Naive thymus-derived CD4-positive, alpha-beta T cell (primary cell): ENCODE measurements at places on chromosomes 2 and 18.
A peak's percentile ranks its signal among the peaks of the same experiment; 100 is the strongest.

DNA sequence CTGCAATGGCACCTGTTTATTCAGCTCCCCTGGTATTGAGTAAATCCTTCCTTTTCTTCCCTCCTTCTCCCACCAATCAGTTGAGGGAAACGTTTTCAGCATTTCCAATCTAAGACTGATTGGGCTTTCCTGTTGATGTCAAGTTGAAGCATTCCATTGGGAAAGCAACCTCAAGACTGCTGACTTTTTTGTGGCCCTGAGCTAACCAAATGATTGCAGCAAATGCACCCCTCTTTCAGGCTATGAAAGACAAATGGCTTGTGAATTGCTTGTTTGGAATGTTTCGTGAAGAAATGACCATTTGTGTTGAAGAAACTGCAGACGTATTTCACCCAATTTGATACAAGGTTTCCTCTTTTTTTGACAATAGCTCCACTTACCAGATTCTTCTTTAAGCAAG lies 303.5 kb downstream of the EPHA4 start:
- DNase-seq = no peak

GRCh38 chr2:193583638-193584400 lies 1389.1 kb upstream of the TMEFF2 start:
- DNase-seq = no peak

DNA sequence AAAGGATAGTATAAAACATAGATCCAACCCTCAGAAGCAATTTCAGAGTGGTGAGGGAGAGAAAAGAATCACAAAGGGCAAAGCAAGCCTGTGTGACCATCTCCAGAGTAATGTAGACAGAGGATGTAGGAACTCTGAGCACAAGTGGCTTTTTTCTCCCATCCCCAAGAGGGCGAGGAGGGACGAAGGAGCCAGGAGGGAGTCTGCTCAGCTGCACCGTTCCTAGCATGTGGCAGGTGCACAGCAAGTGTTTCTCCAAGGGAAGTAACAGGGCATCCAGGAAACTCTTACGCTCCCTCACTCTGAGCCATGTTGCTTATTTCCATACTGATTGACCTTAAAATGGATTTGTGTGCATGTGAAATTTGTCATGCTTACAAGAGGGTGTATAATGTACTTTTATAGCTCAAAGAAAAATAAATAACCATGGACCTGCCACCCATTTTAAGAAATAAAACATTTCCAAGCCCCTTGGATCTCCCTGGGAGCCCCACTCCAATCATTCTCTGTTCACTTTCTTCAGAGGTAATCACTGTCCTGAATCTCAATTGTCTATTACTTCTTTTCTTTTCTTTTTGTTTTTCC lies 37.8 kb upstream of the SEC11C start:
- no peak for DNase-seq

DNA sequence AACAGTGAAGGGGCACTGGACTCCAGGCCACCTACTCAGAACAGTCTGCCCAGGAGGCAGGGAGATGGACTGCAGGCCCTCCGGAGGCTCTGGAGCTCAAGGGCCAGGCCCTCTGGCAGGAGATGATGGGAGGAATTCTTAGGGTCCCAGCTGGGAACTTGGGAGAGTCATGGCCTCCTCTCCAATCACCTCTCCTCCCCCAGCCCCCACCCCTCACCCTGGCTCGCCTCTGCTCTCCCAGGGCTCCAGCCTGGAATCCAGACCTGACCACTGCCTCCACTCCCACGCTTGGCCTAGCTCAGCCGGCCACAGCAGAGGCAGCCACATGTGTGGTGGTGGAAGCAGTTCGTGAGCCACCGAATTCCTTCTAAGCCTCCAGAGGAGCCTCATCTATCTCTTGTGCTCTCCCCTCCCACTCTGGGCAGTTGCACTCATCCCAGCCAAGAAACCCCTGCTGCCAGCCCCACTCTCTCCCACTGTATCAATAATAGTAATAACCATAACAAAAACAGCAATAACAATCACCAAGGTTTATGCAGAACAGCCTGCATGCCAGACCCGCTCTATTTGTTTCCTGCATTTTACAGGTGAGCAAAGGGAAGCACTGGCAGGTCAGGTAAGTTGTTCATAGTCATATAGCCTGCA lies 67.4 kb downstream of the TNS1 start:
- no peak for DNase-seq

DNA sequence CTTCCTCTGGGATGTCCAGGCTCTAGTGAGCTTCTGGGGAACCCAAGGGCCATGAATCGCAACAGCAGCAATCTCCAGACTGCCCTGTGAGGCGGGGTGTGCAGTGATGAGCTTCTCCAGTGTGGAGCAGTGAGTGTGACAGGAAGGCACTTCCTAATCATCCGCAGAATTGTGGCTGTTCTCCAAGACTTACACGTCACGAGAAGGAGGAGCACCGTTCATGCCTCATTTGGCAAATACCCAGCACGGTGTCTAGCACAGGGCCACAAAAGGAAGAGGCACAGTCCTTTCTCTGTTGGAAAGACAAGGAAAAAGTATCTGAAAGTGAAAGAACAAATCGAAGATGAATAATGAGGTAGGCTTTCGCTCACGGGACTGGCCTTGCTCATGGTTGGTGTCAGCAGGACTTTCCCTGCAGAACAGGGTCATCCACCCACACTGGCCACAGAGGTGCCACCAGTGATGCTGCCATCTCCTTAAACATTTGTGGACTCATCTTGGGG lies 125.1 kb upstream of the HAAO start:
- no peak for DNase-seq

GRCh38 chr18:51251625-51252024 lies 54.1 kb upstream of the MEX3C start:
- DNase-seq = no peak

DNA sequence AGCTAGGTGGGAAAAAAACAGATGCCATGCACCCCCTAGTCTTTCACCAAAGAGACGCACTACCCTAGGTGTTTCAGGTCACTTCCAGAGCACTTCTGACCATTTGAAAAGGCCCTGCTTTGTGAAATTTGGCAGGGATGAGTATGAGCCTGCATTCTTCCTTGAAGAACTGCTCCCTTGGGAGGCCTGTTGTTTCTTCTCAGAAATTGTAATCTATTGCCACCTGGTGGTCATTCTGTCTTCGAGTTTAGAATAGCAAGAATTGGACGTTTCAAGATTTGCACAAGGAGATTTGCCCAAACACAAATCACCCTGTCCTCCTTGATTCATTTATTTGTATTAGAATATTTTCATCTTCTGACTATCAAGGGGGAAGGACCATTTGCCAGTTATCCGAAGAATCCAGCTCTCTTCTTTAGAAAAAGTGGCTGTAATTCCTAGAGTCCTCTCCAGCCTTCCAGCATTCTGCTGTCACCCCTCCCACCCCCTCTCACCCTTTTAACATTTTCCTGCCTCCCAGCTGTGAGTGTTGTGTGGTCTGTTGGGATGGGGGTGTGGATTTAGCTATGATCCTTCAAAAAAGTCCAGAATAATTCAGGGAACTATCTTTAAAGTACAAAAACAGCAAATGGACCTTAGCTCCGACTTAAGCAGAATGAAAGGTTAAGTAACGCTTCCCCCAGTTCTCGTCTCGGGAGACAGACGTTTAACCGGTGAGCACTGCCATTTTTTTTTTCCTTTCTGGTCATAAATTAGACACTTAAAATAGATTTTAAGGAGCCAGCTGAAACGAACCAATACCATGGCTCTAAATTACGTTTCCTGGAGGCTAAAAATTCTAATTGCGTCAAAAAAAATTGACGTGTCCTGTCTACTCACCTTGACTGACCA lies 3.7 kb upstream of the GAD1 start:
- DNase-seq = peak; percentile 57

- DNase-seq = no peak
These were observed 148.7 kb downstream of the CABLES1 start for GRCh38 chr18:23283916-23284430.

DNA sequence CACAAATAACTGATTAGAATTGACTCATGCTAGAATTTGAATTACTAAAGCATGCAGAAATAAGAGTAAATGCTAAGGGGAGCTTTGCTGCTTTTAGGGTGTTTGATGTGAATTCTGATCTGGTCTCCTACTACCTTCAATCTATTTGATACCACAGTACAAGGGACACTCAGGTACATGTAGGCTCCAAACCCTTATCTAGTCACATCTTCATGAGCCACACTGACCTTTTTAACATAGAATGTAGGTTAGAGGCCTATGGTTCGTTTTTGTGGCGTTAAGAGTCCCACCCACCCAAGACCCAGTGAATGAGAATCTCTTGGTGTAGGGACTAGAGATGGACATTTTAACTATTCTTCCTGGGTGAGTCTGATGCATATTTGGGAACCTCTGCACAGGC lies 65.7 kb downstream of the PLCL1 start:
- no peak for DNase-seq
